ENCODE measurements at places on chromosomes 7 and 10. TPM values are rescaled to one million over a fixed set of nuclear protein-coding genes. Genes with fewer than 3 reads are reported as not detected.

- no peak for DNase-seq
These were observed 548.0 kb downstream of the TCERG1L start for GRCh38 chr10:130763491-130763890.

DNA sequence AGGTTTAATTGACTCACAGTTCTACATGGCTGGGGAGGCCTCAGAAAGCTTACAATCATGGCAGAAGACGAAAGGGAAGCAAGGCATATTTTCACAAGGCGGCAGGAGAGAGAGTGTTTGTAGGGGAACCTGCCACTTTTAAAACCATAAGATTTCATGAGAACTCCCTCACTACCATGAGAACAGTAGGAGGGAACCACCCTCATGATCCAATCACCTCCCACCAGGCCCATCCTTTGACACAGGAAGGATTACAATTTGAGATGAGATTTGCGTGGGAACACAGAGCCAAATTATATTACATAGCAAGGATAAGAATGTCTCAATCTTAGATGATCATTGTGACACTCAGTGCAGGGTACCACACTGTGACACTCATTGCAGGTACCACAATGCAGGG lies 44.2 kb downstream of the MRPL32 start:
- no peak for DNase-seq

Gene TRPV5
- 0.09 TPM for polyA plus RNA-seq

Gene MYOZ1
- polyA plus RNA-seq: 768 TPM

- DNase-seq: peak; percentile 89
These were observed at the start of gene ZNF239 for GRCh38 chr10:43574001-43574892. ZNF239 (minus strand) TSS chr10:43574616; CDS start chr10:43558079, 16,537 bp downstream.

DNA sequence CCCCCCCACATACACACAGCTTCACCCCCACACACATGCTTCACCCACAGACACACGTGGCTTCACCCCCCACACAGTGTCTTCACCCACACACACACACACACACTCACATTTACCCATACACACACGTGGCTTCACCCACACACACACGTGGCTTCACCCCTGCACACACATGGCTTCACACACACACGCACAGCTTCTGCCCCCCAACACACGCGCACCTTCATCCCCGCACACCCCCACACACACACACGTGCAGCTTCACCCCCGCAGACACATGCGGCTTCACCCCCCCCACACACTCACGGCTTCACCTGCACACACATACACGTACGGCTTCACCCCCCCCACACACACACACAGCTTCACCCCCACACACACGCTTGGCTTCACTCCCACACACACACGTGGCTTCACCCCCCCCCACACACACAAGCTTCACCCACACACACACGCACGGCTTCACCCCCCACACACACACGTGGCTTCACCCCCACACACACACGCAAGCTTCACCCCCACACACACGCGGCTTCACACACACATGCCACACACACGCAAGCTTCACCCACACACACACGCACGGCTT lies 82.4 kb downstream of the NKX6-2 start:
- DNase-seq: no peak

DNA sequence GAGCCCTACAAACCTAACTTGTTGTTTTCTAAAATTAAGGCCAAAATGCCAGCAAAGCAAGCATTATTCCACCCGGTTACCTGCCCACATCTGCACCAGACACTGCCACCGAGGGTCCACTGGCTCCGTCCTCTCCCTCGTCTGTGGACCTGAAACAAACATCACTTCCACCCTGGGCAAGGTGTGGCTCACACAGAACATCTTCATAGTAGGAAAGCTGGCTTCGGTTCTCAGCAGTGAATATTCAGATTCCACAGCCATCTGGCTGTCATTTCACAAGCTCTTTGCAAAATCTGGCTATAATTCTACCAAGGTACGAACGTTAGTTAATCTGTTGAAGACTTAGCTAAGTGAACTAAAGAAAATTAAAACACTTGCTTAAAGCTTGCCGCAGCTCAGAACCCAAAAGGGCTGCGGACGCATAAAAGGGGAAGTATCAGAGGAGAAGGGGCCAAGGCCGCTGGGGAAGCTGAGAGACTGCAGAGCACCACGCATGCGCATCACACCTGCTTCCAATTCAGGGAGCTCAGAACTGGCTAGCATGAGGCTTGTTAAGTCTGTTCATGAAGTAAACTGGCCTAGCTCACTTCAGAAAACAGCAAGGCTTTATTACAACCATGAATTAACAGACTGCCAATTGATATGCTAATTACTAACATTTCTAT lies 46.1 kb downstream of the PTPRN2 start:
- peak; percentile 19 for DNase-seq

Gene ANK3
- 179 TPM for polyA plus RNA-seq

DNA sequence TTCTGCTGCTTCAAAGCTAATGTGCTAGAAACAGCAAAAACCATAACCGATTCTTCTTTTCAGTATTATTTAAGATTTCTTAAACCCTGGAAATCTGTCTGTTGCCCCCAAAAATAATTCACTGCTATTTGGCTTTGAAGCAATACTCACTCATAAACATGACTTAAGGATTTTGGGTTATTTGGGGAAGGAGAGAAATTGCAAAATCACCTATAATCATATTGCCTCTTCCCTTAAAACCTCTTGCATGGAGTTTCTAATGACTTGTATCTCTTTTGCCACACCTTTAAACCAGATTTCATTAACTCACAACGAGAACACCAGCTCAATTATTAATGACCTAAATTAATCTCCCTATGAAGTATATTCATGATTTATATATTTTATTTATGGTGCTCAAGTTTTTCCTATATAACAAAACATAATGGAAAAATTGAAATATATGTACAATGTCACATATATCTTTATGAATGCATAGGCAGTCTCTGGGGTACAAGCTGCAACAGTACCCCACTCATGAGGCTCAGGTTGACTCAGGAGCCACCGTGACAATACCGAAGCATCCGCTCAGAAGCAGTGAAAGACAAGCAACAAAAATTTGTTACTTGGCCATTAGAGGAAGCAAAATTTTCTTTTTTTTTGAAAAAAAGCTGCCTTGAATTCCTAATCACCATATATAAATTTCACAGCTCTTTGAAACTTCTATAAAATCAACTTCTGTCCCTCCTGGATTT lies 3.0 kb downstream of the NAMPT start:
- no peak for DNase-seq
